ENCODE measurements at places on chromosomes 5 and 9. TPM values are rescaled to one million over a fixed set of nuclear protein-coding genes. Genes with fewer than 3 reads are reported as not detected.

DNA sequence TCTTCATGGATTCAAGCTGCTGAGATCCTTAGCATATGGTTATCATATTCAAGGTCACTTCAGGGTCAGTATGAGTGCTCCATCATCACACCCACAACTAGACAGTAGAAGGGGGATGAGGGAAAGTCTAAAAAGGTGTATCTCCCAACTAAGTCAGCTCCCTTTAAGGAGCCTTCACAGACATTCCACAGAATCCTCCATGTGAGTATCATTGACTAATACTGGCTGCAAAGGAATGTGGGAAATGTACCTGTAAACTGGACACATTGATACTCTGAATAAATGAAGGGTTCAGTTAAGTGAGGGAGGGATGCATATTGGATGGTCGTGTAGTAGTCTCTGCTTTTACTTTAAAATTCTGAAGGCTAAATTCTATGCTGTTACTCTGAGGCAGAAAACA lies 330.7 kb downstream of the LRRC70 start:
- DNase-seq, result no peak

DNA sequence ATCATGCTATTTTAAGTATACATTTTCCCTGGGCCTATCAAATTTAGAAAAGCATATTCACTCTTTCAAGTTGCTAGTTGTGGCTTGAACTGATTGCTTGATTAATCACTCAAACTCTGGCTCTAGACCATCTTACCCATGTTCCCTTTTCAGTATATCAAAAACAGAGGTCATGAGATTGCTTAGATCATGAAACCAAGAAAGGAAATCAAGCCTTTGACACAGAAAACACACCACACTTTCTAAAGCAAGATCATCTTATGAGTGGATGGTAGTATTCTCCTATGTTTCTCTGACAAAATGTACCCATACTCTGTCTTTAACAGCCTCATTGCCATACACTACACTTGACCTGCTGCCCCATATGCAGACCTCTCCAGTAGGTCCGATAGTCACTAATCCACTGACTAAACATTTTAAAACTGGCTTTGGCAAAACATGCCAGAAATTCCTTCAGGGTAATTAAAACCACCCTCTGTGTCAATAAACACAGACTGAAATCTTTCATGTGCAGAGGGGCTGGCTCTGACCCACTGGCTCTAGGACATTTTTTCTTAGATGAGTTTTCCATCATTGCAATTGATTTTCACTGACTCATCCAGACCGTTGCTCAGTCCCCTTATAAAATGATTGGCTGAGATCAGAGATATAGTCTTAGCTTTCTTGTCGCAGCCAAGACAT lies 18.2 kb downstream of the PPP2R2B start:
- DNase-seq, result no peak

DNA sequence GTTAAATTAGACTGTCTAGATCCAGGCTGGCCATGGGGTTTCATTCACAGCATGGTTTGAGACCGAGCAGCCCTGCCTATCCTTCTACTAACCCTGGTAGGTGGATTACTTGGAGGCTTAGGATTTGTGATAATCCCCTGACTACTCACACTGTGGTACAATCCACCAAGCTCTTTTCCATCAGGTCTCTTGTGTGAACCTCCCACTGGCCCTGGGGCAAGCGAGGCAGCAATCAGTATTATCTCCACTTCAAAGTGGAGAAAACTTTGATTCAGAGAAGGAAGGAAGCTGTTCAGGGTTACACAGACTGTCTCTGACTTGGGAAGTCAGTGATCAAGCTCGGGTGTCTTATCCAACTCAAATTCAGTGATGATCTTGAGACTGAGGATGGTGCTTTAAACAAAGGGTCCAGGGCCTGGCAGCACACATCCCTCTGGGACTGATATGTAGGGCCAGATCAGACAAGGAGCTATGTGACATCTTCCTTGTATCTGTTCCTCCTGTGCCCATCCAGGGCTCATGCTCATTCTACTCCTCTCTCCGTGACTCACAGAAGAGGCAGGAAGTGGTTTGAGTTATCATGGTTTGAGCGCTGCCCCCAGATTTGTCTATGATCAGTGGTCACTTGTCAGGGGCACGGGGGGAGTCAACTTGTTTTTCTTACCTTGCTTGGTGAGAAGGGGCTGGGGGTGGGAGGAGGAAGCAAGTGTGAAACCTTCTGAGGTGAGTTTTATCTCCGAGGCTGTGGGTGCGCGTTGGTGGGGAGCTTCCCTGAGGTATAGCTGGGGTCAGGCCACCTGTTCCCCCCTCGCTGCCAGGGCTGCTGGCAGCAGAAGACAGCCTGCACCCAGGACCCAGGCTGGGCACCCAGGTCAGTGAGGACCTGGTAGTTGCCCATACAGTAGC lies 48.6 kb downstream of the RGS3 start:
- DNase-seq, result peak; percentile 91

GRCh38 chr5:133523013-133523658 lies 89.2 kb downstream of the FSTL4 start:
- no peak for DNase-seq

DNA sequence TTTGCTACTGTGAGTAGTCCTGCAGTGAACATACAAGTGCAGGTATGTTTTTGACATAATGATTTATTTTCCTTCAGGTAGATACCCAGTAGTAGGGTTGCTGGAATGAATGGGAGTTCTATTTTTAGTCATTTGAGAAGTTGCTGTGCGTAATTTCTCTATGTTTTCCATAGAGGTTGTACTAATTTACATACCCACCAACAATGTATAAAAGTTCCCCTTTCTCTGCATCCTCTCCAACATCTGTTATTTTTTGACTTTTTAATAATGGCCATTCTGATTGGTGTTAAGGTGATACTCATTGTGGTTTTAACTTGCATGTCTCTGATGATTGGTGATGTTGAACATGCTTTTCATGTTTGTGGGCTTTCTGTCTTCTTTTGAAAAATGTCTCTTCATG lies 64.7 kb upstream of the CTSL start:
- DNase-seq, result no peak

GRCh38 chr9:82020331-82020730 lies 31.8 kb downstream of the SPATA31D1 start:
- no peak for DNase-seq

GRCh38 chr5:35094948-35095347 lies 47.2 kb upstream of the AGXT2 start:
- DNase-seq, result no peak

- peak; percentile 82 for DNase-seq
These were observed 446.2 kb upstream of the RIOK2 start for GRCh38 chr5:97629276-97629675.

- DNase-seq, result no peak
These were observed 24.0 kb downstream of the RANBP17 start for GRCh38 chr5:170885809-170886208.

DNA sequence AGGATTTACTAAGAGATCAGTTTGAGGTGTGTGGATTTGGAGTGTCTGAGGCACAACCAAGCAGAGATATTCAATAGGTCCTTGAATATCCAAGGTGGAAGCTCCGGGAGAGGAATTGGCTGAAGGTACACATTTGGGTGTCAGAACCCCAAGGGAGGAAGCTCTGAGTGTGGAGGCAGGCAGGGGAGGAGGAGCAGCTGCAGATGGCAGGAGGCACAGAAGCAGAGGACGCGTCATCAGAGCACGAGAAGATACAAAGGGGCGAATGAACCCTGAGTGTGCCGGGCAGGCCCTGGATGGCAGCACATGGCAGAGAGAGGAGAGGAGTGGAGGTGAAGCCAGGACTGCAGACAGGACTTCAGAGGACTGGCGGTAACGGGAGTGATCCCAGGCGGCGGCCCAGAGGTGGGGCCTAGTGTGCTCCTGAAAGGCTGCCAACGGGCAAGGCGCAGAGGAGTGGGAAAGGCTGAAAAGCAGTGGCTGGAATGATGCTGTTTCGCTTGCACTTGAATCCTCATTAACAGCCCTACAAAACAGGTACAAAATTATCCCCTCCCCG lies 179.8 kb downstream of the FANCC start:
- no peak for DNase-seq

DNA sequence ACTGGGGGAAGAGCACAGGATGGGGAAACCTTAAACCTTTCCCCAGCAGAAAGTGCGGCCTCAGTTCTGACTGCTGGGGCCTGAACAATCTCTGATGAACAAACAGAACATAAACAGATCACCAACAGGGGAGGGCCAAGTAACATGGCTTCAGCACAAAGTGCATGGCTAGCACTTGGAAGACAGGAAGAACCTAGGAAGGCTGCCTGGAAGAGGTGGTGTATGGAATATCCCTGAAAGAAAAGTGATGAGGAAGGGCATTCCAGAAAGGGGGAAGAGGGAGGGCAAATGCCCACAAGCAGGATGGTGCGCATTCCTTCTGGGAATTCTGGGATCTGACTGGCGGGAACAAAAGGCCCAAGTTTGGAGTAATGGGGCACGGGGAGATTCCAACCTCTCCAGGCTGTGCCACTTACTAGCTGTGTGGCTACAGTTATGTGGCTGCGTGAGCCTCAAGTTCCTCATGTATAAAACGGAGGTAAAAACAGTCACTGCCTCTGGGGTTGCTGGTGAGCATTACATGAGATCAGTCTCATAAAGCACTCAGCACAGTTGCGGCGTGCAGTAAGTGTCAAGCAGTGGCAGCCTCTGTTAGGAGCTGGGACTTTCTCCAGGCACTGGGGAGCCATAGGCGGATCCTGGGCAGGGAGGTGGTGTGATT lies 1.6 kb downstream of the PDGFRB start:
- DNase-seq, result no peak

DNA sequence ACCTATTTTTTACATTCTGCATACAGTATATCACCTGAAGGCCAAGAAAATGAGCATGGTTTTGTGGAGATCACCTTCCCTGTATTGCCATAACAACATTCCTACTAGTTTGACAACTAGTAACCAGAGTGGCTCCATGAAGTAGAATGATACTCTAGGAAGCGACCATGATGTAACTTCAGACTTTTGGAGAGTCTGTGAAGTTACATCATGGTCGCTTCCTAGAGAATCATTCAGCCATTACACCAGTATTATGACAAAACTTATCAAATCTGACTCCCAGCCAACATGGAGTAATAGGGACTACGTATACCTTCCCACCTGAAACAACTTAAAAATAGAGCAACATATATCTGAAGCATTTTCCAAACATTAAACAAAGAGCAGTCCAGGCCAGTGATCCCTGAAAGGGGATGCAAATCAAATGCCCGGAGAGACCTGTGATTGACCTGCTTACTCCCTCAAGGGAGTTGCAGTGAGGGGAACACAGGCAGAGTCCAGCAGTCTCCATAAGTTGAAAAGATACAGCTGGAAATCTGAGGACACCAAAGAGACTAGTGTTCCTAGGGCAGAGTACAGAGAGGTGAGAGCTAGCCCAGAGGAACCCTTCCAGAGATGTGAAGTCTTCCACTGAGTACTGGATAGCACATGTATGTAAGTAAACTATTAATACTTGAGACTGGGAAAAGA lies 7.8 kb downstream of the ECM2 start:
- DNase-seq, result no peak

Gene SERF1B
- total RNA-seq, result 8.3 TPM
